ENCODE measurements at places on chromosomes 5 and 9. TPM values are rescaled to one million over a fixed set of nuclear protein-coding genes. Genes with fewer than 3 reads are reported as not detected.
A peak's percentile ranks its signal among the peaks of the same experiment; 100 is the strongest.

DNA sequence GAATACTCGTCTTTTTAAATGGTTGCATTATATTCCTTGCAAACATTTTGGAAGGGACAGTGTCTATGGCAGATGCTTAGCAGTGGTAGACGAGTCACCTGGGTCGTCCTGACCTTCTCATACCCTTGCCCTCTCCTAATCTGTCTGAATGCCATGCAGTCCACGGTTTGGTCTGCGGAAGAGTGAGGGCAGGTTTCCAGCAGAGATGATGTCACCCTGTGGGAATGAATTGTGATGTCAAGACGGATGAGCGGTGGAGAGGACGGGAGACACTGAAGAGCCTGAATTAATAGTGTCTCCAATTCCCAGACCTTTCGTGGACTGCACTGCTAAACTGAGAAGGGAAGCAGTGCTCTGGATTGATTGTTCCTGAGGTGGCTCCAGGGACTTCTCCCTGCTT, 329.0 kb upstream of the PANK3 start:
- DNase-seq = no peak

DNA sequence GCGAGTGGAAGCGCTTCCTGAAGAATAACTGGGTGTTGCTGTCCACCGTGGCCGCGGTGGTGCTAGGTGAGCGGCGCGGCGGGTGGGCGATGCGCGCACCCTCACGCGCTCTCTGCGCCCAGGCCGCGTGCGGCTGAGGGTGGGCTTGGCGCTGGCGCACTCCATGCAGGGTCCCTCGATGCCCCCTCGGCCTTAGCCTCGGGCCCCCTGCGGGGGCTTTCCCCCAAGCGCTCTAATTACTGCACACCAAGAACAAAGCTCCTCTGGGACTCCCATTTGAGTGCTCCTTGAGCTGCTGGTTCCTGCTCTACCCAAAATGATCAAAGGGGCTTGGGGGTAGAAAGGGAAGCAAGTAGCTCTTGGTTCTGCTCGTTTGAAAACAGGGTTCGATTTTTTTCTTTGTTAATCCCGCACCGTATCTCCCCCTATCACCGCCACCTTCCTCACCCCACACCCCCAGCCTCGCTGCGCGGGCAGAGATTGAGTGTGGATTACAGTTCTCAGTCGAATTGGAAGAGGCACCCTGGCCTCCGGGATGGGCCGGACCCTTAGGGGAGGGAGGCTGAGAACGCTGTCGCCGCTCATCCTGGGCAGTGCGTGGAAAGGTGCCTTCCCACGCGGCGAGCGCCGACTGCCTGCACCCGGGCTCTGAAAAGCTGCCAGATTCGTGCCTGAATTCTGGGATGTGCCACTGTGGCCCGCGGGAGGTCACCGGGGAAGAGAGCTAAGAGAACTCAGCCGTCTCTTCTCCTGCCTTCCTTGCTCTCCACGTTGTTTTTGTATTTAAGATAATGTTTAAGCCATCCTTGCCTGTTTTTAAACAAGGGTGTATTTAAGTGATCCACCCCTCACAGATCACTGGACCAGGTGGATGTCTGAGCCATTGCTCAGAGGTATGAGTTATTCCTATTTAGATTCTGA, 697 bp downstream of the SLC1A1 start:
- DNase-seq = no peak

Gene PCDHB3
- 1.9 TPM for total RNA-seq

Gene LCN9
- total RNA-seq = not detected

DNA sequence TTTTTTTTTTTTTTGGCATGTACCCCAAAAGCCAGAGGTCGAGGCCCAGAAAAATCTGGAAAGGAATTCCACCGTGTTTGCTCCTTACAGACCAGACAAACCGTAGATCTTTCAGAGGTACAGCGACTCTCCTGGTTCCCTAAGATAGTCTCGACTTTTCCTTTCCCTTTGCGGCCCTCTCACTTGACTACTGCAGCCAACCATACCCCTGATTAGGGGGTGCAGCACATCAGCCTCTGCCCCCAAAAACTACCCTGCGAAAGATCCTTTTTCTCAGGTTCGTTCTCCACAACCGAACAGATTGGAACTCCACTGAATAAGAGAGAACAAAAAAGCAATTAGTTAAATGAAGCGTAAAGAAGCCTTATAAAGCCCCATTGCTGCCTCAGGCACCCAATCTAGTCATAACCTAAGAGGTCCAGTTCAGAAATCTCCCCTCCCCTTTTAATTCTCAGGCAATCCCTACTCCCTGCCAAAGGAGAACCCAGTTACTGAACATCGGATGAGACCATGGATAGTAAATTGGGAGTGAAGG, 379 bp upstream of the TICAM2 start:
- no peak for DNase-seq

GRCh38 chr5:14235872-14236271, 92.7 kb downstream of the TRIO start:
- DNase-seq = no peak

DNA sequence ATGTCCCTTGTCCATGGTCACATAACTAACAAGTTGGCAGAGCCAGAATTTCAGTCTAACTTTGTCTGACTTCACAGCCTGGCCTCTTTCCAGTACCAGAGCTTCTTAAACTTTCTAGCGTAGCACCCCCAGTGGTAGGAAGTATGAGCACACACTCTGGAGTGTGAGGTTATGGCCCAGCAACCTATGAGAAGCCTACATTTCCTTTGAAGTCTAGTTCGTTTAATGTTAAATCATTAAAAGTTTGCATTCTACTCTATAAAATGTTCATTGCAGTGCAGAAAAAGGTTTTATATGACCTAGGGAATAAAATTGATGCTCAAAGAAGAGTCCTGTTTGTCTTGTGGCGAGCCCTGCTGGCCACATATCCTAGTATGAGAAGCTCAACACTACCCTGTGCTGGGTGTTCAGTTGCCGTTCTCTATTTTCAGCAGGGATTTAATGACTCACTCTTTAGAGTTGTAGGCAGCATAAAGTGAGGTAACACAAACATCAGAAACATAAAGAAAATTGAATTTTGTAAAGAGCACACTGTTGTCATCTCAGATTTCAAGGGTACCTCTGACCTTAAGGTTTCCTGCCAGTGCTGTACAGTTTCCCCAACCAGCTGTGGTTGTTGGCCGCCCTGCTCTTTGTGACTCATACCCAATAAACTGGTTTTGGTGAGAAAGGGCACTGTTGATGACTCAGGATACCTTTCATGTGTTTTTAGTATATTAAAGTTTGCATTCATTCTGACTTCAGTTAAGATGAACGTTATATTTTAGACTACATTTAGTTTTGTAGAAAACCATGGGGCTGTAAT, 14.3 kb downstream of the MCCC2 start:
- peak; percentile 84 for DNase-seq

DNA sequence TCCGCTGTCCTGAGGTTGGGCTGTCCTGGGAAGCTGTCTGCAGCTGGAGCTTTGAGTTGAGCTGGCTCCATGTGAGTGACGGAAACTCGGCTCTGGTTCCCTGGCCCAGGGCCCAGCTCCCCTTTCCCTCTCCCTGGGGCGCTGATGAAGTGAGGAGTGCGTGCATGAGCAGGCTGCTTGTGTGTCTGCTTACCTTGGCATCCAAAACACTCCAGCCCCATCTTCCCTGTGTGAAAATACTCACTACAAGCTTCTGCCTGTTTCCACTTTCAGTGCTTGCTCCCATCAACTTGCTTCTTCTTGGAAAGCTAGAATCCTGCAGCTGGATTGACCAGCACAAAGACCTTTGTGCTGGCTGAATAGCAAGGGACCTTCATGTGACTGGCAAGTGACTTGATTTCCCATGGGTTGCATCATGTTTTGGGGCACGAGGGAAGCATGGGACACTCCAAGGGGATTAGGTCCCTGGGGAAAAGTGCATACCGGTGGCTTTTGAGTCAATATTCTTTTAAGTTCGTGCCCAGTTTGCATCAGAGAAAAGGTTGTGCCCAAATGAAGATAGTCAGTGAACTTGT, 198.1 kb downstream of the GADD45G start:
- DNase-seq = no peak

DNA sequence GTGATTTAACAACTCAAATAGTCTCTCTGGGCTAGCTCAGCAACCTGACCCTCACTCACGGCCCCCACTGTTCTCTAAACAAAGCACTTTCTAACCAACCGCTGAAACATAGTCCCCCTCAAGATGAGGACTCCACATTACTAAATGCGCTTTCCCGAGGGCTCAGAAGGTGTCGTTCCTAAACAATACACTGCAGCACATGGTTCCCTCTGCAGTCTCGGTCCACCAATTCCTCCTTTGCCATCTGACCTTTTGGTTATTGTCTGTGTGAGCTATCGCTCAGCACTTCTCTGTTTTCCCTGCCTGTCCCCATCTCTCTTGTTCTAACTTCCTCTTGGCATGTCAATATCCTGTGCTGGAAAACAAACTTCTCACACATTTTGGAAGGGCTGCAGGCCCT, 7.2 kb downstream of the EPB41L4A start:
- no peak for DNase-seq

Gene FAM163B
- not detected for total RNA-seq

Gene MLANA
- total RNA-seq = not detected

GRCh38 chr9:133956520-133957076, 35.5 kb downstream of the VAV2 start:
- no peak for DNase-seq

Gene FBP2
- not detected for total RNA-seq

GRCh38 chr9:133830711-133831110, 92.6 kb upstream of the SARDH start:
- no peak for DNase-seq
